ENCODE measurements at places on chromosomes 13 and 19.

DNA sequence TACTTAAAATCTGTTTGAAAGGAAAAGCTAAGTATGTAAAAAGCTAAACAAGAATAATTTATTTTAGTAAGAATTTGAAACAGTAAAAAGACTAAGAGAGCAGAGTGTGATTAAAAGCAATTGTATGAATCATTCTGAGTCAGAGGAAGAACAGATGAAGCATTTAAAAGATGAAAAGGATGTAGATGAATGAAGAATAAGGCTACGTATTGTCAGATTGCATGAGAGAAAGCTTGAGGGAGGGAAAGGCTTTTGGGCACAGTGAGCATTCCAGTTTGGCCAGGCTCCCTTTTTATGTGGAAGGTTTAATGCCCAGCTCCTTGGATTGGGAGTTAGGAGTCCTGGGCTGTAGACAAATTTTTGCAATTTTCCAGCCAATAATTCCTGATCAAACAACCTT, 117.7 kb downstream of the FREM2 start:
- no peak for DNase-seq

DNA sequence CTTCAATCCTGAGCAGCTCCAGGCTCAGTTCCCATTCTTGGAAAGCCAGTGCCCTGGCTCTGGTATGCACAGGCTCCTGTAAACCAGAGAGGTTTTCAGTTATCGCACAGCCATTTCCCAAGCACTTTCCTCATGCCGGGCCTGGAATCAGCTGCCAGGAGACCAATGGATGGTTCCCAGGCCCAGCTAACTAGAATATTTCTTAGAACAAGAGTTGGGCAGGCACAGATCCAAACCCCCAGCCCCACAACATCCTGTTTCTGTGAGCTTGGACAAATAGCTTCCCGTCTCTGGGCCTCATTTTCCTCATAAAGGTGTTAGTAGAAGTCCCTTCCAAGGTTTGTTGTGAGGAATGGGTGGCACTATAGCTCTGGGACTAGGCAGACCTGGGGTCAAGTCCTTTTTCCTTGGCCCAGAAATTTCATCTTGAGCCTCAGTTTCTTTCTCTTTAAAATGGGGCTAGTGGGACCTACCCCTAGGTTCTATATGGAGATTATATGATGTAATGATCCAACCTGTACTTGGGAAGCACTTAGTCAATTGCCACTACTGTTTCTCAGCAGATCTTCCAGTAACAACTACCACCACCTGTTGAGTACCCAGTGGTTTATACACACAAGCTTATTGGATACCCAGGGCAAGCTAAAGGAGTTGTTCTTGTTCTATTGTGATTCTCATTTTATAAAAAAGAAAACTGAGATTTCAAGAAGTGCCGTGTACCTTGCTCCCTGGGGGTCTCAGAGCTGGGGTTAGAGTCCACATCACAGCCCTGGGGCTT, 5.1 kb upstream of the CCDC97 start:
- DNase-seq = no peak

- peak; percentile 4 for DNase-seq
Measured at GRCh38 chr13:76379341-76380105, 506.7 kb downstream of the KCTD12 start.

DNA sequence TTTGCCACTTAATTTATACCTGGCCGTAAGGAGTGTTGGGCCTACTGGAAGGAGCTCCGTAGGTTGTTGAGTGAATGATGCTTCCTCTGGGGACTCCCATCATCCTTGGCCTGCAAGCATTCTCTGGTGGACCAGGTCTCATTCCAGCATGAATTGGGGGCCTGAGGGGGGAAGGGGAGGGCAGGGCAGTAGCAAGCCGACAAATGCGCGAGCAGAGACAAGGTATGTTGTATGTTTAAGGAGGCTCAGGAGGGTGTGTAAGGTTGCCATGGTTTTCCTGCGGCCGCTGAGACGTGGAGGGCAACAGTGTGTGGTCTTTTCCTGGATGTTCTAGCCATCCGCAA, 749 bp downstream of the ZNF264 start:
- DNase-seq = no peak

DNA sequence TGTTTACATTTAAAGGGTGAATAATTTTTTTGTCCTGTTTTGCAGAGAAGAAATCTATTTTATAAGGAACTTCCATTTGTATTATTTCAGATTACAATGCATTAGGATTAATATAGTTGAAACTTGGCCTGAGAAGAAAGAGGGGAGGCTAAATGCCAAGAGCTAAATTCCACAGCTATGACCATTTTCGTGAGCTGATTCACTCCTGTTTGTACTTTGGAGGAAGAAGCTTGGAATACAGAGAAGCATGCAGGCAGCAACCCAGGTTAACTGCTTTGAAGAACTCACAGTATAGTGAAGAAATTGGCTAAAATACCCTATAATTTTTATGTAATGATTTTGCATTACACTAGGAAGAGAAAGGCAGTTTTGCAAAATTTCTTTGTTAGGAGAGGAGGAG, 309.4 kb upstream of the KLF12 start:
- no peak for DNase-seq

DNA sequence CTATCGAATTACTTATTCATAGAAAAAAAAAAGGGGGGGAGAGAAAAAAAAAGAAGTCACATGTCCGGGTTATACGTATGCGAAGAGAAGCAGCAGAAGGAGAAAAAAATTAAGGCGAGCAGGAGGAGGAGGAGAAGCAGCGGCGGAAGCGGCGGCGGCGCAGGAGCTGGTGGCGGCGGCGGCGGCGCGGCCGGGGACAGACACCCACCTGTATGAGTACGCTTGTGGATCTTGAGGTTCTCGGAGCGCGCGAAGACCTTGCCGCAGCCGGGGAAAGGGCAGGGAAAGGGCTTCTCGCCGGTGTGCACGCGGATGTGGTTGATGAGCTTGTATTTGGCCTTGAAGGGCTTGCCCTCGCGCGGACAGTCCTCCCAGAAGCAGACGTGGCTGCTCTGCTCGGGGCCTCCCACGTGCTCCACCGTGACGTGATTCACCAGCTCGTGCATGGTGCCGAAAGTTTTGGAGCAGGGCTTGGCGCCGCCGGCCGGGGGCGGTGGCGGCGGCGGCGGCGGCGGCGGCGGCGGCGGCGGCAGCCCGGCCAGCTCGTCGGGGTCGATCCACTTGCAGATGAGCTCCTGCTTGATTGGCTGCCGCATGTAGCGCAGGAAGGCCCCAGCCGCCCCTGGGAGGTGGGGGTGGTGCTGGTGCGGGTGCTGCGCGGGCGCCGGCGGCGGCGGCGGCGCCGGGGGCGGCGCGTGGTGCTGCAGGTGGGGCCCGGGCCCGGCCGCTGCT, 1.5 kb downstream of the ZIC5 start:
- no peak for DNase-seq

- DNase-seq = no peak
Measured at GRCh38 chr19:40191836-40192646, 815 bp downstream of the MAP3K10 start.

DNA sequence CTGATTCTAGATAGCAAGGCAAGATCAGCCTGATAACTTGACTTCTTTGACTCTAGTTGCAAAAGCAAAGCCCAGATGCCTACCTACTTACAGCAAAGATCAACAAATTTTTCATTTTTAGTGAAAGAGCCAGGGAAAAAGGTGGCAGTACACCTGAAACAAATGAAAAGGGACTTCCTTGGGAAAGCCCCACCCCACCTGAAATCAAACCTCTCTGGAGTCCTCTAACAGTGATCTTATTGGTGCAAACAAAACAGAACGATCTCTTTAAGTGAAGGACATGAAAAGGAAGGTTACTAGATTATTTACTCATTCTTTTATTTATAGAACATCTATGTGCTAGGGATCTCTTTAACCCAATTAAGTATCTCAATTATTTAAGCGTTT, 507 bp upstream of the LCP1 start:
- no peak for DNase-seq

- DNase-seq = no peak
Measured at GRCh38 chr13:108705031-108705430, 75.6 kb downstream of the MYO16 start.

DNA sequence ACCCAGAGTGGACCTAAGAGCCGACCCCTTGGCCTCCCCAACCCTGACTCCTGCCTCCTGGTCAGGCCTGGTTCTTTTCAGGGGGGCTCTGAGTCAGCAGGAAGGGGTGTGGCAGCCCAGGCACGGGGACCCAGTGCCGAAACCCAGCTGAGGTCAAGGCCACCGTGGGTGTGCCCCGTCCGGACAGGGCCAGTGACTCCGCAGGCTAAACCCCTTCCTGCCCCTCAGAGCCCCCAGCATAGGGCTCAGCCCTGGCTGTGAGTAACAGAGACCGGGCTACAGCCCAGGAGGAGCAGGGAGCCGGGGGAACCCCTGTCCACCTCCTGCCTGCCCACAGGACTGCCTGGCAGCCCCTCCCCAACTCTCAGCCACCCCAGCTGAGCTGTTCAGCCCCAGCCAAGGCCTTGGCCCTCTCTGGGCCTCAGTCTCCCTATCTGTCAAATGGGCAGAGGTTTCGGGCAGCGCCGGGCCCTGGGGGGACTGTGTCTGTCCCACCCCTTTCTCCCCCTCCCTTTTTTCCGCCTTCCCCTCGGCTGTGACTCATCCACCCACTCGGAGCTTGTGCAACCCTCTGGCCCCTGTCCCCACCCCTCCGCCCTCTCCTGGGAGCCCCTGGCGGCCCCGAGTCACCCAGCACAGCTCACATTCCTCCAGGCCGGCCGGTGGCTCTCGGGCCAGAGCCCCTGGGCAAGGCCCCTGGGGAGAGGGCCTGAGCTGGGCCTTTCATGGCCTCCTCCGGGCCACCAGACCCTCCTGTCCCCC, 8.6 kb downstream of the ZBTB7A start:
- DNase-seq = peak; percentile 83

DNA sequence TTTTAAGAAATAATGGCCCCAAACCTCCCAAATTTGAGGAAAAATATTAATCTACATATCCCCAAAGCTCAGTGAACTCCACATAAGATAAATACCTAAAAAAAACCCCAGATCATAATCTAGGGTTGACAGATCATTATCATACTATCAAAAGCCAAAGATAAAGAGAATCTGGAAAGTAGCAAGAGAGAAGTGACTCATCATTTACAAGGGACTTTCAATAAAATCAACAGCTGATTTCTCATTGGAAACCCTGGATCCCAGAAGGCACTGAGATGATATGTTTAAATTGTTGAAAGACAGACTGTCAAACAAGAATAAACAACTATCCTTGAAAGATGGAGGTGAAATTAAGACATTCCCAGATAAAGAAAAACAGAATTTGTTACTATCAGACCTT, 199.3 kb downstream of the KCNRG start:
- DNase-seq = no peak

DNA sequence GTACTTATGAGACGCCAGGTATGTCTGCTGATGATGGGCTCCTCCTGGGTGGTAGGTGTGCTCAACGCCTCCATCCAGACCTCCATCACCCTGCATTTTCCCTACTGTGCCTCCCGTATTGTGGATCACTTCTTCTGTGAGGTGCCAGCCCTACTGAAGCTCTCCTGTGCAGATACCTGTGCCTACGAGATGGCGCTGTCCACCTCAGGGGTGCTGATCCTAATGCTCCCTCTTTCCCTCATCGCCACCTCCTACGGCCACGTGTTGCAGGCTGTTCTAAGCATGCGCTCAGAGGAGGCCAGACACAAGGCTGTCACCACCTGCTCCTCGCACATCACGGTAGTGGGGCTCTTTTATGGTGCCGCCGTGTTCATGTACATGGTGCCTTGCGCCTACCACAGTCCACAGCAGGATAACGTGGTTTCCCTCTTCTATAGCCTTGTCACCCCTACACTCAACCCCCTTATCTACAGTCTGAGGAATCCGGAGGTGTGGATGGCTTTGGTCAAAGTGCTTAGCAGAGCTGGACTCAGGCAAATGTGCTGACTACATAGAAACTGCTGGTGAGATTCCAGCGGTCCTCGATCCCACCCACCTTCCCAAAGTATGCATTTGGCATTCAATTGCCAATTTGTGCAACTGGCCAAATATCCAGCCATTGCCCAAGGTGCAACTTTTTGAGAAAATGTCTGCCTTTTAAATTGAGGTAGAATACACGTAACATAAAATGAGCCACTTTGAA, 10.2 kb downstream of the OR2Z1 start:
- DNase-seq = no peak

GRCh38 chr19:531009-531752, 379 bp upstream of the CDC34 start:
- DNase-seq = peak; percentile 73

GRCh38 chr13:24741016-24741662, 22.8 kb upstream of the RNF17 start:
- DNase-seq = no peak

- peak; percentile 75 for DNase-seq
Measured at GRCh38 chr19:55297267-55297666, 13.5 kb downstream of the BRSK1 start.

DNA sequence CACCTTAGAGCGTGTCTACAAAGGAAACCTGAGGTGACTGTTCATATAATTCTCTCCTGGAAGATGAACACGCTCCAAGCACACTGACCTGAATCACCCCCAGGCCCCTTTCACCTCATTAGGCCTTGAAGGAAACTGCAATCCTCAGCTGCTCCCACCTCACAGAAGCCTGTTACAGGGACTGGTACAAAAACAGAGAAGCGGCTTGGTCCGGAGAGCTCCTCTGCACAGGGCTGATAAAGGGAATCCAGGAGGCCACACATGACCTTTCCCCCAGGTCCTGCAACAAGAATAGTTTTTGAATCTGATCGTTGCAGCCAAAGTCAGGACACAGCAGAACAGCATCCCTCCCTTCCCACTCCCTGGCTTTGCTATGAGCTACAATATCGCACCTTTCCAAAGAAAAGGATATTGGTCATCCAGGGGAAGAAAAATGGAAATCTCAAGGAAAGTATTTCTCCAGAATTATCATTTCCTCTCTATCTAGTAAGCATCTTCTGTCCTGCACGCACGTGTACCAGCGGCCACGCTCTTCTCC, 666.7 kb downstream of the UQCRFS1 start:
- DNase-seq = no peak

DNA sequence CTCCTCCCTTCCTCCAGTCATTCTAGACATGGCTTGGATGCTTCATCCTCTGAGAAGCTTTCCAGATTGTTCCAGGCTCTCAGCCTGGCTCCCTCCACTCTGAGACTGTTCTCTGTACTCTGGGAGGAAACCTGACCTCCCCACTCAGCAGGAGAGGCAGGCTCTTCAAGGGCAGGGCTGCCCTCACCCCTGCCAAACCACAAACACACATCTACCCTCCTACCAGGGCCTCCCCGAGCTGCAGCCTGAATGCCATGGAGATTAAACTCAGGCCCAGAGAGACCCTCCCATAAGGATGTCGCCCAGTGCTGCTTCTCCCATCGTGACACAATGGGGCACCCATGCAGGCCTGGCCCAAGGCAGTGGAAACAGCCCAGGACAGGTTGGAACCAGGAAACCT, 16.2 kb downstream of the NUMBL start:
- no peak for DNase-seq

DNA sequence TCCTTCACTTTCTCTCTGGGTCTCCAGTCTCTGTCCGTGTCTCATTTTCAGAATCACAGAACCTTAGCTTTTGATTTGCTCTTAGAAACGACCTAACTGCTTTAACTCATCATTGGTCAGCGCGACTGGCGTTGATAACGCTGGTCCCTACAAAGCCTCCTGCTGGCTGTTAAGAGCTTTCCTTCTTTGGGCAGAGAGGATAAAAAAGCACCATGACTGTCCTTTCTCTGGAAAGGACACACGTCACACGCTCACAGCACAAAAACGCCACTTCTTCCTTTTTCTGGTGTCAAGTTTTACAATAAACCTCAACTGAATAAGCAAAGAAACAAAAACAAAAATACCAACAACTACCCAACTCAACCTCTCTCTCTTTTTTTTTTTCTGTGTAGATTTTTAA, 1.7 kb upstream of the KLK12 start:
- DNase-seq = no peak
